ENCODE measurements at places on chromosomes 6 and 20. TPM values are rescaled to one million over a fixed set of nuclear protein-coding genes. Genes with fewer than 3 reads are reported as not detected.

The BANF2 gene
- not detected for total RNA-seq

The UBD gene
- total RNA-seq = 0.66 TPM

The FOXQ1 gene
- total RNA-seq = 6.5 TPM

The SLA2 gene
- total RNA-seq = not detected

The VSX1 gene
- not detected for total RNA-seq

The MYB gene
- 0.29 TPM for total RNA-seq

All from smooth muscle cell of trachea (primary cell).